GM10248 (cell line): ENCODE measurements at places on chromosomes 5 and 9.

DNA sequence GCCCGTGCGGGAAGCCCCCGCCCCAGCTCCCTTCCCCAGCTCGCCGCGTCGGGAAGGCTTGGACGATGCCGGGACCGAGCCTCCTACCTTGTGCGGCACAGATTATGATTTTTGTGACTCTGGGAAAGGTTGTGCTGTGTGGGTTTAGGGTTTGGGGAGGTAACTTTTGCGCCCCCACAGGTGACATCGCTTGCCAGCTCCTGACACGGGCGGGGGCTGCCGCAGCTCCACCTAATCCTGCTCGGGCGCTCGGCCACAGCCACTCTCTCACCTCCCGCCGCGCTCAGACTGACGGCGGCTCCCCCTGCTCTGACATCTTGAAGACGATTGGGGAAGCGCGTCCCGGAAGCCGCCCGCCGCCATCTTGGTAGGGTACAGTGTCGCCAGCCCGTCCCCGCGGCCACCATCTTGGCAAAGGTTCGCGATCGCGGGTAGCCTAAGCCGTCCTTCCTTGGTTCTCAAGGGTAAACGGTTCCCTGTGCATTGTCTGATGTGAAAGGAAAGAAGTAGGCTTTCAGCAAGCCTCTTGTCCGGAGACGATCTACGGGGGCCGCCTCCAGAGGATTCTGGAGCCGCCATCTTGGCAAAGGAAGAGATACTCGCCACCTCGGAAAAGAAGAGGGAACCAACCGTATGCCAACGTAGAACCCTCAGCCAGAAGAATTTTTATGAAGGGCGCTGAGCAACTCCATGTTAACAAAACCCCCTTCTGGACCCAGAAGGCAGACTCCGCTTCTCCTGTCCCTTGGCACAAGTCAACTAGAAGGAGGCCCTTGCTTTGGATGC, 1.8 kb upstream of the NR3C1 start:
- peak; percentile 77 for DNase-seq

- no peak for DNase-seq
Observed at GRCh38 chr5:101943784-101944183, 352.3 kb downstream of the SLCO4C1 start.

- no peak for DNase-seq
Observed at GRCh38 chr9:134307674-134308638, 18.3 kb upstream of the RXRA start.

DNA sequence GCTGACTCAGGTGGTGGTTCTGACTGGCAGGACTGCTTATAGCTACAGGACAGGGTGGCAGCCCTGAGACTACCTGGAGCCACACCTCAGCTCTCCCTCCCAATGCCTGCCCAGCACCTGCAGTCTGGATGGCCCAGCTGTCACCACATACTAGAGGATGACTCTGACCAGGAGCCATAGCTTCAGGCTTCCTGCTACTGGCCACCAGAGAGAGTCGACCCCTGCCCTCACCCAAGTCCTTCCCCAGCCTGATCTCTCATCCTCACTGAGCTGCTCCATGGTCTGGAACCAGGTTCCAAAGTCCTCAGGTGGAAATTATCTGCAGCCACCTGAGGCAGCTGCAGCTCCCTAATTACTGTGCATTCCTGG, 25.6 kb upstream of the TDRD7 start:
- DNase-seq = no peak

DNA sequence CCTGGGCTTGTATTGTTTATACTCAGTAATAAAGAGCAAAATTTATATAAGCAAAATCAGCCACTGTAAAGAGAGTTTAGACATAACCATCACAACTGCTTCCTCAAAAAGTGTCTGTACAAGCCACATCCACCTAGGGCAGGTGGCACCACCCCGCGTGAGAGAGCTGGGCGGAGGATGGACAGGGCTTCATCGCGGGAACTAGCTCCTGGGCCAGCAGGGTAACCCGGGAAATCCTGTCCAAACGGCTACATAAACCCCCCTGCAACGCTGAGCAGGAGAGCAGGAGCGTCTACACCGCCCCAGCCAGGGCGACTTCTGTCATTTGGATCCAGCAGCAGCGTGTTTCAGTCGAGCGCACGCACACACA, 1.3 kb downstream of the SLC6A3 start:
- DNase-seq = no peak

DNA sequence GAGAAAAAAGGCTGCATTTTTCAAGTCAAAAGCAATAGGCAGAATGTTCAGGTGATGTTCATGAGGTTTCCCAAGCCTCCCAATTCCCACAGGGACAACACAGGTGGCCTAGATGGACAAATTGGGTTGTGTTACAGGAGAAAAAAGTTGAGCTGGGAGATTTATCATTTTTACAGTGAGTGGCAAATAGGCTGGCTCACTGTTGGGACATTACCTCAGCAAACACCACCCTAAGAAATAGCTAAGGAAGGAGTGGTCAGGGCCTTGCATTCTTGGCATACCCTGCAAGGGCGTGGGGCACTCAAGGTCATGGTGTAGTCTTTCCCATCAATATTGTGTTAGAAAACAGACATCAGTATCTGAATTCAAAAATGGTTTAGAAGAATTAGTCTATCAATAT, 23.3 kb upstream of the CPLANE1 start:
- no peak for DNase-seq

GRCh38 chr5:59158165-59158564, 575.3 kb downstream of the RAB3C start:
- no peak for DNase-seq

DNA sequence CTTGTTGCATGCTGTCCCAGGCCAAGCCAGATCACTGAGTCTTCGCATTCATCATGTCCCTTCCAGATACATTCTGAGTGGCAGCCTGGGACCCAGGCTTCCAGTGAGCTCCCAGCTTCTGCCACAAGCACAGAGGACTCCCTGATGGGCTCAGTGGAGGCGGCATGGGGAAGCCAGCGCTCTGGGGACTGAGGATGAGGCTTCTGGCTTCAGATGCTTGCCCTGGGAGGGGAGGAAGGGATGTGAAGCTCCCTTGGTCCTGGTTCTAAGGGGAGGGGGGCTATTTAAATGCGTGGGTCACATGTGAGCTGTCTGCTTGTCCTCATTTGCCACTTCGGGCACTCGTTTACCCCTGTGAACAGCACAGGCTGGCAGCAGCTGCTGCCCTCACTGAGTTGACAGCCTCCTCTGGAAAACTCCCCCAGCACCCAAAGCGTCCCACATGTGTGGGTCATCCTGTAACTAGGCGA, 174.0 kb downstream of the NR3C1 start:
- DNase-seq = no peak

DNA sequence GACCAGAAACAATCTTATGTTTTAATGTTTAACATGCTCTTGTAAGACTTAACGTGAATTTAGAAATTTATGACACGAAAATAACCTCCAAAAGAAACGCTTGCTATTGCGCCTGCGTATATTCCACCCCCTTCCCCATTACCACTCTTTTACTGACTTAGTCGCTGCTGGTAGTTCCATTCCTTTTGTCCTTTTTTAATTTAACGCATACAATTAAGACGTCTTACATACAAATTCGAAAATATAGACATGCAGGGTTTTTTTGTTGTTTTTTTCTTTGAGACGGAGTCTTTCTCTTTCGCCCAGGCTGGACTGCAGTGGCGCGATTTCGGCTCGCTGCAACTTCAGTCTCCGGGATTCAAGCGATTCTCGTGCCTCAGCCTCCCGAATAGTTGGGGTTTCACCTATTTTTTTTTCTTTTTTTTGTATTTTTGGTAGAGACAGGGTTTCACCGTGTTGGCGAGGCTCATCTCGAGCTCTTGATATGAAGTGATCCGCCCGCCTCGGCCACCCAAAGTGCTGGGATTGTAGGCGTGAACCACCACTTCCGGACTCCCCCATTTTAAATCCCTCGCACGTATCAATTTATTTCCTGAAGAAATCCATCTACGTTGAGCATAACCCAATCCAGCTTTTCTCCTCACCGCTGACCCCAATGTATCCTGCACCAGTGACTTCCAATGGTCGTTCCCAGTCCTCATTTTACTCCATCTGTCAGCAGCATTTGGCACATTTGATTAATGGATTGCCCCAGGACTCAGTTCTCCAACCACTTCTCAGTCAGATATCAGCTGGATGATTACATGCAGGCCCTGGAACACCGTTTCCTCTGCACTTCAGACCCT, 684 bp upstream of the MED7 start:
- peak; percentile 69 for DNase-seq

GRCh38 chr5:131514316-131515283, 120.4 kb downstream of the RAPGEF6 start:
- DNase-seq = peak; percentile 17
